ENCODE measurements at places on chromosomes 7 and 10.

DNA sequence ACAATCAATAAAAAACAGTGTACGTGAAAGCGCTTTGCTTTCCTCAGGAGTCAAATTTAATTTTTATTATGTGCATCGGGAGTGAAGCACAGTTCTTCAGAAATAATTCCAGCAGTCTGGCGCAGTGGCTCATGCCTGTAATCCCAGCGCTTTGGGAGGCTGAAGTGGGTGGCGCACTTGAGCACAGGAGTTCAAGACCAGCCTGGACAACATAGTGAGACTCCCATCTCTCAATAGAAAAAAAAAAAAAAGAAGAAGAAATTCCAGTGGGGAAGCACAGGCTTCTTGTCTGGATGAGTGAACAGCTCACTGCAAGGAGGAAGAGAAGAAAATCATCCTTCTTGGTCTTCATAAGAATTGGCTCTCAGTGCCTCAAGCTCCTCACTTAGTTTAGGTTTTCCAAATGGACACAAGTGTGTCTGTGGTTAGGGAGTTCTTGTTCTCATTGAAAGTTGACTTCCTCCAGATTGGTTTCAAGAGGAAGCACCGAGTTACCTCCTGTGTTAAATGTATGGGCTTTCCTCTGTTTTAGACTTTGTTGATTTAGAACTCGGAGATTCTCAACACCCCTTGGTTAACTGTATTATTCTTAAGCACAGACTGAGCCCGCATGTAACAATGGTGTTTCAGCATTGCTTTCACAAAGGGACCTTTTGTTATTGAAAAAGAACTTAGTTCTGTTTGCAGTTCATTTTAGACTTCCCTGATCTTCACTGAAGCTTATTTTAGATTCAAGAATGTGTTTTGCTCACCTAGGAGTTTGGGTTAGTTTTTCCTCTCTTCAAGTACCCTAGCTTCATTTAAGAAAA, 28.0 kb downstream of the LMTK2 start:
- DNase-seq, result no peak

DNA sequence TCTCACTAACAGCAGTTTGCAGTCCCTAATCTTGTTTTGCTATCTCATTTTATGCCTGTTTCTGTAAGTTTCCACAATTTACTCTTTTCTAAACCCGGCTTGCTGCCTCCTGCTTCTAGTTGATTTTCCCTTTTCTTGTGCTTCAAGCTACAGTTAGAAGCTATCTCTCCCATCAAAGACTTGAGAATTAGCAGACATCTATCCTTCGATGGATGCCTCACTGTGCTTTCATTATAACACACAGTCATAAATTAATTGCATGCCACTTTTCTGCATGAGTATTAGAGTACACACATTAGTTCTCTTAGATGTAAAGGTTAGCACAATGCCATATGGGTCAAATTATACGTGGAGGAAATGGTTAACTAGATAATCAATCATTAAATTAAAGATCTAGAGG, 48.7 kb downstream of the SEMA3A start:
- peak; percentile 24 for DNase-seq

GRCh38 chr10:8420182-8420581, 365.7 kb downstream of the GATA3 start:
- DNase-seq, result no peak

GRCh38 chr7:13189668-13190067, 502.2 kb downstream of the ARL4A start:
- DNase-seq, result no peak

DNA sequence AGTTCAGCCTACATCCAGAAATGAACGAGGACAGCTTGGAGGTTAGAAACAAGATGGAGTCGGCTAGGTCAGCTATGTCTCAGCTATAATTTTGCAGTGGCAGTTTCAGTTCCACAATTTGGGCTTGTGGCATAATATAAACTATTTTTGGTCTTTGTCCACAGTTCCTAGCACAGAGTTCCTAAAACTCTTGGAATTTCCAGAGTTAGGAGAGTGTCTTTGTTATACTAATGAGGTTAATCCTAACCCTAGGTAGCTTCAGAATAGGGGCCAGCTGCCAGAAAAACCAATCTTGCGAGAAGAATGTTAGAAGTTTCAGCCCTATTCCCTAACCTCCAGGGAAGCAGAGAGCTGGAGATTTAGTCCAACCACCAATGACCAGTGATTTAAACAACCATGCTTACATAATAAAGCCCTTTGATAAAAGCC, 131.9 kb downstream of the AKR1D1 start:
- DNase-seq, result no peak

GRCh38 chr10:124180947-124181549, 87.7 kb upstream of the CHST15 start:
- DNase-seq, result peak; percentile 21

DNA sequence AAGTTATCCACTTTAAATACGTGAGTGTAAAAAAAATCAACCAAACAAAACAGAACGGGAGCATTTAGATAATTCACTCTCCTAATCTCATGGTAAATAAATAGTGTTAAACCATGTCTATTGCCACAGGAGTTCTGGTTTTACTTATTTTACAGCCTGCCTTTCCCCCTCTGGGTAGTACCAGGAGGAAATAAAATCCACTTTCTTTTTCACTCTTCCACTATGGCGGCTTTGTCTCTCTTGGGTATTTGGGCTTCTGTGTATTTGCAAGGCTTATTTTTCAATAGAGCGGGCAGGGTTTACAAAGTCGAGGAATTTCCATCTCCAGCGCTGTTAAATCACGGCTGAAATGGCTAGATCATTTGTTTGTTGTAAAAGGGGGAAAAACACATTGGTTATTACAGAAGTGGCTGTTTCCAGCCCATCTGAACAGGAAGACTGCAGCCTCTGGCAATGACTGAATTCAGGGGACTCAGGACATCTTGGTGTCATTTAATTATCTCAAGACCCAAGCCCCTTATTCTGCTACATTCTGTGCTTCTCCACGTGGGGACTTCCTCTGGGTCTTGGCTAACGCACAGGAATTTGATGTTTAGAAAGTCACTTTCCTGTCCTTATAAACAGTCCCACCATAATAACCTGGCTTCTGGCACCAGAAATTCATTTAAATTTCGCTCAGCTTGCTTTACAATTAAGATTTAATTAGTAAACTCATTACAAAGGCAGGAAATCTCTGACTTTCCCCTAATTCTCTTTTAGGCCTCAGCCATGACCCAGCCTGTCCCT, 323.9 kb downstream of the GATA3 start:
- peak; percentile 32 for DNase-seq

- peak; percentile 80 for DNase-seq
Observed at GRCh38 chr10:96366508-96366907, 7.7 kb upstream of the OPALIN start.

DNA sequence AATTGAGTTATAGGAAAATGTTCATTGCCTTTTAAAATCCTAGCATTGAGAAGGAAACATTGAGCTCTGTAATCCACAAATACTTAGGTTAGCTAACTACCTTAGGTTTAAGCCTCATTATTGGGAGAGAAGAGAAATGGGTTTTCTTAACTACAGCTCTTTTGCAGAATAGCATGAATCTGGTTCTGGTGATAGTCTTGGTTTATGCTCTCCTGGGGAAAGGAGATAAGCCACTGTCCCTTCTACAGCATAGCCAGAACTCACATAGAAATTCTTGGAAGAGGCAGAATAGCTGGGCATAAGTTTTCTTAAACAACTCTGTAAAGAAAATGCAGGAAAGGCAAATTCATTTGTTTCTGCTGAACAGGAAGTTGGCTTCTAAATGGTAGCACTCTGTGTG, 378.6 kb upstream of the CHRM2 start:
- no peak for DNase-seq

GRCh38 chr7:20545016-20545415, 70.5 kb upstream of the ABCB5 start:
- no peak for DNase-seq

DNA sequence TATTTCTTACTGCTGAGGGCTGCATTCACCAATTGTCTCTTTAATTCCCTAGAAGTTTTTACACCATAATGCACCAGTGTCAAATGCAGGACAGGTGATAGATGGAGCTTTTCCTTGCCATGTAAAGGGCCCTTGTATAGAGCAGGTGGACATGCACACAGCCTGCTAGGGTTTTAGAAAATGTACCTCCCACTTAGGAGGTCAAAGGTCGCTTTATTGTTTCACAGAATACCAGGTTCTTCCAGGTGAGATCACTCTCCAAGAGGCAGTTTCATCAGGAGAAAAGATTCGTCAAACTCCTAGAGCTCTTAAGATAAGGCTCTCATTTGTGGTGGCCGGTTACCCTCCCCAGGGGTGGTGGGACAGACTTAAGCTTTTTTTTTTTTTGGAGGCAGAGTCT, 215.8 kb downstream of the PHTF2 start:
- no peak for DNase-seq

DNA sequence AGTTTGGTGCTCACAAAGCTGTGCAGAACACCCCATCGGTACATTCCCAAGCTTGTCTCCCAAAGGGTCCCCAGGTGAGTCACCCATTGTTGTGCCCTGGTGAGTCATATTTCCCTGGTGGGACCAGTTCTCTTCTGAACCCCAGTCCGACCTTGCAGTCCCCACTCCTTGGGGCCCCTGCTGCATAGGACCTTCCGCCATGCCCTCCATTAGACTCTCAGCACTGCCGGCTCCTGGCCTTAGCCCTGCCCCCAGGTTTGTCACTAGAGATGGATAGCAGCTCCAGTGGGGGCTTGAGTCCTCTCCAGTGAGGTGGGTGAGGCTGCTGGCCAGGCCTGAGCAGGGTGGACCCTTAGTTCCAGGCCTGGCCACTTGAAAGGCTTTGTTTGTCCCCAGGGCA, 80.5 kb upstream of the MKI67 start:
- DNase-seq, result no peak

DNA sequence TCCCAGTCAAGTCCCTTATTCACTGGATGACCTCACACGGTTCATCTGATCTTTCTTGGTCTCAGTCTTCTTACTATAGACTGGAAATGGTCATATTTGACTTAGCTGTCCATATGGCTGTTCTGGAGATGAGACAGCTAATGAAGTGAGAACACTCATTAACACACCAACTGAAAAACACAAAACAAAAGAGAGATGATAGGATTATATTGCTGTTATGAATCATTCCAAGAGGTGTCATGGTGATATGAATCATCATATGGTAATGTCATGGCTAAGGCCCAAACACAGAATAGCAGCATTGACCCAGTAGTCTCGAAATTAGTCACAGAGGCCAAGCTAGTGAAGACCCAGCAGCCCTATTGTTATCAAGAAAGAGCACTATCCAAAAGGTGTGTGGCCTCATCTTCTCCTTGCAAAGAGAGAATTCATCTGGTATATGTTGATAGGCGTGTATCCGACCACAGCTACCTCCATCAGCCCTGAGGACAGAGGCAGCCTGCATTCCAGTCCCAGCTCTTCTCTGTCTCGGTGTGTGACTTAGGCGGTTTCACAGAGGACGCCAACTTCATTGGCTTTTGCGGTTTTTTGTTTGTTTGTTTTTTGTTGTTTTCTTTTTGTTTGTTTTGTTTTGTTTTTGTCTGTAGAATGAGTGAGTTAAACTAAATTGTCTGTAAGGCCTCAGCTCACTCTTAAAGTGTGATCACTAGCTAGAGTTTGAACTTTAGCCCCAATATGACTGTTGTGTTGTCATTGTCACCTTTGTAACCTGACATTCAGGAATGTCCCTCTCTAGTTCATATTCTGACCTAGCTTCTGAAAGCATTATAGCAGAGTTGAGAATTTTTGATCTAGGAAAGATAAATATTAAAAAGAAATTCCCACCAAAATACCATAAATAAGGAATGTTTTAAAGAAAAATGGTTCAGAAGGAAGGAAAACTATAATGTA, 97.4 kb upstream of the PDCD4 start:
- peak; percentile 27 for DNase-seq

- DNase-seq, result no peak
Observed at GRCh38 chr10:114347791-114348190, 56.5 kb downstream of the AFAP1L2 start.

GRCh38 chr7:72710983-72711382, 117.0 kb downstream of the TYW1B start:
- no peak for DNase-seq

GRCh38 chr7:137017221-137017620, 148.8 kb downstream of the CHRM2 start:
- DNase-seq, result peak; percentile 47

- no peak for DNase-seq
Observed at GRCh38 chr10:103062854-103063590, 130.1 kb downstream of the NT5C2 start.

- peak; percentile 72 for DNase-seq
Observed at GRCh38 chr7:134891696-134892678, 94.3 kb upstream of the AGBL3 start.
